ENCODE measurements at places on chromosomes 6 and 20. TPM values are rescaled to one million over a fixed set of nuclear protein-coding genes. Genes with fewer than 3 reads are reported as not detected.

Gene IMPG1
- total RNA-seq = not detected

Gene BANF2
- not detected for total RNA-seq

Gene CRISP3
- not detected for total RNA-seq

Gene HLA-DRB1
- total RNA-seq = 51.4 TPM

Gene SRMS
- not detected for total RNA-seq

Gene ANGPT4
- not detected for total RNA-seq

Gene ROMO1
- total RNA-seq = 55.0 TPM

Gene ULBP3
- 1.1 TPM for total RNA-seq

Gene CRIP3
- total RNA-seq = 0.67 TPM

Gene CST2
- not detected for total RNA-seq

Gene SLC22A23
- total RNA-seq = 1.3 TPM

Gene GFRA4
- total RNA-seq = not detected

Gene BPIFB2
- not detected for total RNA-seq

Gene ZKSCAN3
- total RNA-seq = 6.2 TPM

Gene PKHD1
- not detected for total RNA-seq

Gene VNN1
- not detected for total RNA-seq

Gene APOM
- 3.9 TPM for total RNA-seq

Gene BLCAP
- 41.1 TPM for total RNA-seq

Gene MCCD1
- total RNA-seq = not detected

Gene MEI4
- not detected for total RNA-seq

Gene OTOR
- total RNA-seq = not detected

Gene TMEM74B
- total RNA-seq = not detected

Gene JPH2
- total RNA-seq = not detected

Gene LAMA5
- total RNA-seq = 0.64 TPM

Gene GHRH
- not detected for total RNA-seq

All from activated CD4-positive, alpha-beta T cell treated with anti-CD3 and anti-CD28 coated beads, Interleukin-2, amount 10 ng/mL, durations not matched to agents 7 days and 5 days (primary cell).